GM23248 (cell line): ENCODE measurements at places on chromosomes 2 and 18. TPM values are rescaled to one million over a fixed set of nuclear protein-coding genes. Genes with fewer than 3 reads are reported as not detected.

DNA sequence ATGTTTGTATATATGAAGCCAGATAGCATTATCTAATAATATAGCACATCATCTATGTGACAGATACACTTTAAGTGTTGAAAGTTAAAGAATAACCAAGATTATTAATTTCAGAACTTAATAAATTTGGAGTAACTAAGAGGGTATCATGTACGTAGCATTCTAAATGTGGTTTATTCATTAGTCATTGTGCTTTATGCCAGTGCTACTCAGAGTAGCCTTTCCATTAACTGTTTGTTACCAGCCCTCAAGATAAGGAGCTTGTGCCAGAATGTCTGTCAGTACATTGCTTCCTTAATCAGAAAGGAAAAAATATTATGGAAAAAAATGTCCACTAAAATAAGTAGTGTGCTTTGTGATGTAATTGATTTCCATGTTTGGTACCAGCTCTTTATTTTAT, 94.9 kb upstream of the TWSG1 start:
- DNase-seq: no peak

DNA sequence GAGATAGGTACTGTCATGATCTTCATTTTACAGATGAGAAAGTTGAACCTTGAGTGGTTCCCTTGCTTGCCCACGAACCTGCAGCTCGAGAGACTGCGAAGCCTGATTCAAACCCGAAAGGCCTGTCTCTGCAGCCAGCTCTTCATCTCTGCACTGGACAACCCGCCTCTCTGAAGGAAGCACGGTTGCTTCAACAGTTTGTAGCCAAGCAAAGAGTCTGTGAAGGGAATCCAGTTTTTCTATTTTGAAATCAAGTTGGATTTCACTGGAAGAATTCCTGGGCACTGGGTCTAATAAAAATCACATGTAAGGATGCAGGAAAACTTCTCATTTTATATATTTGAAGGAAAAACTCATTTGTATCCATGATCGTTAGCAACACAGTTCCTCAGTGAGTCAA, 21.3 kb upstream of the ICOS start:
- DNase-seq: peak; percentile 65

DNA sequence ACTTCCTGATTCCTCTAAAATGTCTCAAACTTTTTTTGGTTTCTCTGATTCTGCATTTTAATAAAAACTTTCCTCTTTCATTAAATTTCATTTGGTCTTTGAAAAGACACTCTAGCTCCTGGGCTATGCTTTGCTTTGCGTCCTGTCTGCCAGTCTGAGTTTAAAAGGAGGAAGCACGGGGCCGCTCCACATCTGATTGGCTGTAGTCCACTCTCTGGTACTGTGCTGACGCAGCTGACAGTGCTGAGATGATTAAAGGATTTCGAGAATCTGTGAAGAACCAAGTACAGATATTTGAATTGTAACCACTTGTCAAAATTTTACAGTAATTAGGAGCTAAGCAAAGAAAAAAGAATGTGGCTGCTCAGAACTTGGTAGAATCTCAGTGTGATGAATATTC, 199.6 kb upstream of the HNMT start:
- DNase-seq: no peak

GRCh38 chr2:197949224-197949623, 144.8 kb downstream of the PLCL1 start:
- no peak for DNase-seq

DNA sequence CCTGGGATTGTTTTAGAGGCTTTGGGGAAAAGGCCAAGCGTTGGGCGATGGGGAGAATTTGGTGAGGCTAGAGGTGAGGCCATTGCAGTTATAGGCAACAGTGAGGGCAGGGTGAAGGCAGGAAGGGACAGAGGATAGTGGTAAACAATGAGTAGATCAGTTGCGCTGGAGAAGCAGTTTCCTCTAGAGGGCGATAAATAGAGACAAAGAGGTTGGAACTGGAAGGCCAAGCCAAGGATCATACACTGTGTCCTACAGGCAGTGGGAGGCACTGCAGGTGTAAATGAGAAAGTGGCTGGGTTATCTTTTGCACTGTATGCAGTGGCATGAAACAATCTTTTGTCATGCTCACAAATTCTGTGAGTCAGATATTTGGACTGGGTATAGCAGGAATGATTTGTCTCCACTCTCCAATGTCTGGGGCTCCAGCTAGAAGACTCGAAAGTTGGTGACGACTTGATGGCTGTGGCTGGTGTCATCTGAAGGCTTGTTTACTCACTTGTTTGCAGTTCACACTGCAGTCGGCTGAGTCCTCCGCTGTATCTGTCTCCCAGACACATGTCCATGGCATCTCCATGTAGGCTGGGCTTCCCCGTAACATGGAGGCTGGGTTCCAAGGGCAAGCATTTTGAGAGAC, 82.1 kb downstream of the TNP1 start:
- peak; percentile 83 for DNase-seq

DNA sequence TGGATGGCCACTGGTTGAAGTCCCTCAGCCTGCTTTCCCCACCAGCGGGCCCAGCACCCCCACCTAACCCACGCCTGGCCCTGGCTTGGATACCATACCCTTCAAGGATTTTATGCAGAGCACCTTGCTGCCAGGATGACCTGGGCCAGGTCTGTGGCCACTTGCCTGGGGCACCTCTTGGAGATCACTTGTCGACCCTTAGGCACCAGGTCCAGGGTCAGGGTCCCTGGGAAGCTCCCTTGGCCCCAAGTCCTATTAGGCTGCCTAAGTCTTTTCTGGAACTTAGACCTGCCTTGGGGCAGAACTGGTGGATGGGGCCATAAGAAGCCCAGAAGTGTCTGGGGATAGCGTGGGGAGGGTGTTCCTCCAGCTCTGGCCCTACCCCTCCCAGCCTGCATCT, 39.1 kb downstream of the FOSL2 start:
- DNase-seq: no peak

GRCh38 chr2:200761266-200761665, 50.4 kb upstream of the BZW1 start:
- peak; percentile 53 for DNase-seq

- no peak for DNase-seq
These were observed 163.6 kb downstream of the PRKCE start for GRCh38 chr2:45814951-45815621.

DNA sequence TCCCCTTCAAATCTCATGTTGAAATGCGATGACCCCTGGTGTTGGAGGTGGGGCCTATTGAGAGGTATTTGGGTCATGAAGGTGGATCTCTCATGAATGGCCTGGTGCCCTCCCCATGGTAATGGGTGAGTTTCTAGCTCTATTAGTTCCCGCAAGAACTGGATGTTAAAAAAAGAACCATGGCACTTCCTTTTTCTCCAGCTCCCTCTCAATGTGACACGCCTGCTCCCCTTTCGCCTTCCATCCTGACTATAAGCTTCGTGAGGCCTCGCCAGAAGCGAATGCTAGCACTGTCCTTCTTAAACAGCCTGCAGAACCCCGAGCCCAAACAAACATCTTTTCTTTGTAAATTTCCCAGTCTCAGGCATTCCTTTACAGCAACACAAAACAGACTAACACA, 303.2 kb upstream of the REV1 start:
- DNase-seq: no peak

GRCh38 chr2:9885036-9885684, 41.9 kb downstream of the TAF1B start:
- DNase-seq: peak; percentile 46

DNA sequence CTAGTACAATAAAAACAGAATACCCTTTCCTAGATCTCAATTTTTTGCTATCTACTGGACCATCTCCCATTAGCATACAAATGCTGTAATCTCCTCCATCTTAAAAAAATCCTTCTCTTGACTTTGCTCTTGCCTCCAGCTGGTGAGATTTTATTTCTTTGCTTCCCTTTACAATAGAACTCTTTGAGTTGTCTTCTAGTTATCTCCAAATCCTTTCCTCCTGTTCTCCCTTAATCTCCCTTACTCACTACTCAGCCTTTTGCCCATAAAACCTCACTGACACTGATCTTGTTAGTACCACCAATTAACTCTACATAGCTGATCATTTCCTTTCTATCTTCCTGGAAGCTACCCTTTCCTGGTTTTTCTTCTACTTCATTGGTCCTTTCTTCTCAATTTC, 63.5 kb upstream of the FRZB start:
- no peak for DNase-seq

GRCh38 chr2:171205551-171205950, 44.9 kb upstream of the TLK1 start:
- no peak for DNase-seq

DNA sequence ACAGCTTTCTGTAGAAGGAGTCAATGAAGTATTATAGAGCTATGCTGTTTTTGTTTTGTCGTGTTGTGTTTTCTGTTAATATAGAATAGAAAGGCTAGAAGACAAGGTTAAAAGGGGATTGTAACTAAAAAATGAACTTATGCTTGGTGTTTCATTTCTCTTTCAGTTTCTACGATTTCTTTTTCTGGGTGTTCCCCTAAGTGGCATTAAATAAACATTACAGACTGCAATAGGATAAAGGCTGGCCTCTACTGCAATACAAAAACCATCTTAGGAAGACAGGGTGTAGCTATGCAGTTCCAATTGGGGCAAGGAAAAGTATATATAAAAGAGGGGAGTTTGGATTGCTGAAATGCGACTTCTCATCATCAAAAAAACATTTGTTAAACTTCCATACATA, 1609.7 kb upstream of the ACVR2A start:
- no peak for DNase-seq

- DNase-seq: no peak
These were observed 9.3 kb upstream of the SCYGR5 start for GRCh38 chr2:227657199-227657845.

- DNase-seq: no peak
These were observed 36.3 kb downstream of the HS6ST1 start for GRCh38 chr2:128282246-128282975.

- no peak for DNase-seq
These were observed 12.4 kb downstream of the KLHL14 start for GRCh38 chr18:32760391-32760790.

DNA sequence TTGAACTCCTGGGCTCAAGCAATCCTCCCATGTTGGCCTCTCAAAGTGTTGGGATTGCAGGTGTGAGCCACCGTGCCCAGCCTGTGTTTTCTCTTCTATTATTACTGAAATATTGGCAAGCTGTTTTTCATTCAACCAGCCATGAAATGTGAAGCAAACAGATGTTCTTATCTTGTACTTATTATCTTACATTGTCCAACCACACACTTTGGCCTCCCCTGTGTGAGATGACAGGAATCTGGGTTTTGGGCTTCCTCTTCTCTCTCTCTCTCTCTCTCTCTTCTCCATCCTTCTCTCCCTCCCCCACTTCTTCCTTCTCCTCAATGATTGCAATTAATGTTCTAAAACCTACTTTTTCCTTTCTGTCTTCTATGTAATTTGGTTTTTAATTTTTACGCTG, 33.1 kb downstream of the RAMP1 start:
- no peak for DNase-seq

The DLX1 gene
- 7.9 and 9.5 TPM in 2 replicates for polyA plus RNA-seq

The FAM110C gene
- polyA plus RNA-seq: not detected in 2 replicates

The GREB1 gene
- polyA plus RNA-seq: 0.05 TPM in 1 of 2 replicates, not detected in the other

The STARD6 gene
- polyA plus RNA-seq: not detected in 2 replicates

The DNAH7 gene
- polyA plus RNA-seq: 0.29 and 0.40 TPM in 2 replicates
